ENCODE measurements at places on chromosomes 3 and 15. TPM values are rescaled to one million over a fixed set of nuclear protein-coding genes. Genes with fewer than 3 reads are reported as not detected.

Gene DZIP1L
- total RNA-seq = not detected

- DNase-seq = no peak
Observed at GRCh38 chr15:22888120-22888859, 49.8 kb downstream of the NIPA2 start.

- DNase-seq = peak; percentile 79
Observed at GRCh38 chr3:149203758-149204157, 17.9 kb downstream of the CP start.

Gene ZCWPW2
- total RNA-seq = 0.32 TPM

Gene C3orf70
- total RNA-seq = not detected

Gene NDN
- total RNA-seq = not detected

Data from OCI-LY7 (cell line).